ENCODE measurements at places on chromosomes 2 and 18.

DNA sequence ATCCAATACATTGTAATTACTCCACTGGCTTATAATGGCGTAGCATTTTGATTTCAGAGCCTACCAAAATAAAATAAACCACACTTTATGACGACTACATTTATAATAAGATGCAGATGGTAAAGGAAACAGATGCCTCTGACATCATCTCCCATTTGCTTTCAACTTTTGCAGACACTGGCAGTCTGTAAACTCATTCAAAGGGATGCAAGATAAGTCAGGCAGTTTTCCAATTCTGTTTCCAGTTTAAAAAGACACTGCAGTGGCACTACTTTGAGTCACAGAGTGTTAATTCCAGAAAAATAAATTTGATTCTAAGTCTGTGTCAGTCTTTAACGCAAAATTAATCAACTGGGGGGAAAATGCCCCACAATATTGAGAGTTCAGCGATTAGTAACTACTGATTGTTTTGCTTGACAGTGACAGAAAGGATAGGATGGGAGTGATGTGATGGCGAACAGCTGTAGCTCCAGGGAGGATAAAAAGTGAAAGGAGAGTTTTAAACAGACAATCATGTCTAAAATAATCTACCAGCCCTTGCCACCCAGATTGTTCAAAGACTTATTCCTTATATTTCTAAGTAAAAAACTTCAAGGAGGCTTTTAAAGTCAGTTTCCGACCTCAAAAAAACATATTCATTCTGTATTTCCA, 6.7 kb downstream of the DSEL start:
- no peak for DNase-seq

- DNase-seq, result no peak
Measured at GRCh38 chr2:238285653-238286082, 2.7 kb downstream of the PER2 start.

GRCh38 chr2:9407363-9407811, 15.9 kb downstream of the ITGB1BP1 start:
- no peak for DNase-seq

DNA sequence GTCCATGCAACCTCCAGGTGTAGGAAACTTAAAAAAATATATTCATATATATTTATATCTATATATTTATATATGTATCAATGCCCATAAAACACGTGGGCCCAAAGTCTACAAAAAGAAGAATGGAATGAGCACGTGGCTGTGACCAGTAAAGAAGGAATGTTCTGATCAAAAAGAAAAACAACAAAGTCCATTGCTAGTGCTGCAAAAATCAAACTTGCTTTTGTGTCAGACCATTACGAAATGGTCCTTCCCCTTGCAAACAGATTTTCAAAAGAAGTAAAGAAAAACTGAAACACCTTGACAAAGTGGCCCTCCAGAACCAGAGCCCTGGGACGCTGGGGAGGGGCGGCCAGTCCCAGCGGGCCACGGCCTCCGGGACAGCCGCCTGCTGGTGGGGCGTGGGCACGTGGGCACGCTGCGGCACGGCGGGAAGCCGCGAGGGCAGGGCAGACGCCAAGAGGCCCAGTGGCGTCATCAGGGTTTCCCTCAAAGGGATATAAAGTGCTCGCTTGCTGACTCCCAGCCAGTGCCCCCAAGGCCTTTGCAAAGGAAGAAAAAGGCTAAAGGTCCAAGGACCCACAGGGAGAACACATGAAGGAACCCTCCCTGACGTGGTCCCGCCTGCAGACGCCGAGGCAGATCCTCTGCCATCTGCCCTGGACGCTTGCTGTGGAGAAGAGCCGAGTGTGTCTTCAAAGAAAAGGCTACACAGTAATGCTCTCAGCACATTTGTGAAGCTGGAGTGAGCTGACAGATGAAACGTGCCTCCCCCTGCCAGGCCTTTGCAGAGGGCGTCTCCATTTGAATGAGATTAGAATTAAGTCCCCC, 201.8 kb downstream of the TWIST2 start:
- no peak for DNase-seq

- DNase-seq, result no peak
Measured at GRCh38 chr2:43426305-43427031, 169.4 kb downstream of the THADA start.

DNA sequence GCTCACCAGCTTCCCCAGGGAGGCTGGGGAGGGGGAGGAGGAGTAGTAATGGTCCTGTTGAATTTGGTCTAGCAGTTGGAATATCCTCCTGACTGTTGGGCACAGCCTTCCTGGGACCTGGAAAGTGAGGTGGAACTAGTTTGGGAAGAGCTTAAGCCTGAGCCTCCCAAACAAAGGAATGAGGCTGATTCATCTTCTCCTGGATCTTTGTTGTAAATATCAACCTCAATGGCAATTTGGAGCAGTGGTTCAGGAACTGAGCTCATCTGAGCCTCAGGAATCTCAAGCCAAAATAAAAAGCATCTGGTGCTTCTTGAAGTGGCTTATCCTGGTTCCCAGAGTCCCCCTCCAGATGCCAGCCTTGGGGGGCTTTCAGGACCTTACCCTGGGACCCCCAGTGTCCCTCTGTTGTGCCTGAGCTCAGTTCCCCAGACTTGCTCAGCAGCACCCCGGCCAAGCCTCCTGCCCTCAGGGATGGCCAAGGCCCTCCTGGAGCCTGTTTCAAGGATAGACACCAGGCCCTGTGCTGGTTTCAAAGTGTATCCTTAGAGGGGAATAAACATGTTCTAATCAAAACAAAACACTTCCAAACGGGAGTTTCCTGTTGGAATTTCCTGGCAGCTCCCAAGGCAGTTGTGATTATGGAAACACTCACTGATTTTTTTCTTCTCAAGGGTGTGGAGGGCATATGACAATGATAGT, 112.6 kb downstream of the DDX1 start:
- DNase-seq, result no peak

DNA sequence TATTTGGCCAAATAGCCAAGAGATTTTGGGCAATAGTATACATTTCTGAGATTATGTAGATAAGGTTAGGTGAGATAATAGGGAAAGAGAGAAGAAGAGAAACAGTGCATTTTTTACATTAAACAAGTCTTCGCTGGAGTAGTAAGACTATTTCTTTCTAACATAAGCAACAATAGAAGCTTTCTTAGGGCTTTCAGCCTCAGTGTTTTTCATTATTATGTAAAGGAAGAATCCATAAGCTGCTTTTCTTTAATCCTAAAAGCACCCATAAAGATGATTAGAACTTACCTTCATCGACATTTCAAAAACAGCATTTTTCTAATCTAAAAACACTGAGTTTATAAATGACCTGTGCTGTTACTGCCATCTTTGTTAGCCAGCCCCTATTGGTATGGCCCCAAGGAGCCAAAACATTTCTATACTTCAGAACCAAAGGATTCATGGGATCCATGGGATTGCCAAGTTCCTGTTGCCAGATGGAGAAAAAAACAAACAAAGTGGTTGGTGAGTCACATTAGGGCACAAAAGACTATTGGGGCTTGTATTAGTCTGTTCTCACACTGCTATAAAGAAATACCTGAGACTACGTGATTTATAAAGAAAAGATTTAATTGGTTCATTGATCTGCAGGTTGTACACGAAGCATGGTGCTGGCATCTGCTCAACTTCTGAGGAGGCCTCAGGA, 88.2 kb downstream of the SCG2 start:
- no peak for DNase-seq

Data from C1 segment of cervical spinal cord (tissue), 14 donors.